ENCODE measurements at places on chromosomes 16 and 17.

- peak; percentile 24 for DNase-seq
Measured at GRCh38 chr16:81035975-81036750, 521 bp downstream of the ATMIN start.

- no peak for DNase-seq
Measured at GRCh38 chr16:75379911-75380847, 53.1 kb downstream of the CFDP1 start.

DNA sequence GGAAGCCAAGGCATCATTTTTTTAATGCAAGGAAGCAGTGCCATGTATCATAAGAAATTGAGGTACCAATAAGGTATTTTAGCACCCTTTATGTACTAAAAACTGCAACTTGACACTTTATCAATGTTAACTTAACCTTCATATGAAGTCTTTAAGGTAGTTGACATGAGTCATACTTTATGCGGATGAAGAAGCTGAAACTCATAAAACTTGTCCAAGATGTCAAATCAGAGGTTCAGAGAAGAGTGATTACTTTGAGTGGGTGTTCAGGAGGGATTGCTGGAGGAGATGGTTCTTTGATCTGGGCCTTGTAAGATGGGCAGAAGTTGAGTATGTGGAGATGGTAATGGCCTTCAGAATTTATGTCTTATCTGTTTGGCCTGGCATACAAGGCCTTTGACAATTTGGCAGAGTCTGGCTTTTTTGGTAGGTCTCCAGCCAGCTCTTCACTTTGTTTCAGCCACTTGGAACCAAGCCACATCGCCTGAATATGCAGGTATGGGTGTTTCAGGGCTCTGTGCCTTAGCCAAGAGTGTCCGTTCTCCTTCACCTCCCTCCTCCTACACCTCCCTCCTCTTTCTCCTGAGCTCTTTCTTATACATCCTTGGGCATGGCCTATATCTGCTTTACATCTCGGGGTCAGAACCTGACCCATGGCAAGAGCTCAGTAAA is 23.7 kb downstream of the YPEL2 start:
- no peak for DNase-seq

GRCh38 chr17:82371333-82372248 is at the start of gene UTS2R:
UTS2R (plus strand) TSS chr17:82371765; CDS start chr17:82374325, 2,560 bp downstream.
- peak; percentile 73 for DNase-seq

GRCh38 chr17:38591759-38592241 is 14.0 kb downstream of the SRCIN1 start:
- no peak for DNase-seq

GRCh38 chr17:27222515-27222914 is 71.4 kb upstream of the WSB1 start:
- DNase-seq: no peak

- DNase-seq: no peak
Measured at GRCh38 chr17:3693829-3694231, 2.1 kb downstream of the P2RX5 start.

GRCh38 chr17:45296003-45296832 is 20.6 kb downstream of the MAP3K14 start:
- DNase-seq: peak; percentile 49

DNA sequence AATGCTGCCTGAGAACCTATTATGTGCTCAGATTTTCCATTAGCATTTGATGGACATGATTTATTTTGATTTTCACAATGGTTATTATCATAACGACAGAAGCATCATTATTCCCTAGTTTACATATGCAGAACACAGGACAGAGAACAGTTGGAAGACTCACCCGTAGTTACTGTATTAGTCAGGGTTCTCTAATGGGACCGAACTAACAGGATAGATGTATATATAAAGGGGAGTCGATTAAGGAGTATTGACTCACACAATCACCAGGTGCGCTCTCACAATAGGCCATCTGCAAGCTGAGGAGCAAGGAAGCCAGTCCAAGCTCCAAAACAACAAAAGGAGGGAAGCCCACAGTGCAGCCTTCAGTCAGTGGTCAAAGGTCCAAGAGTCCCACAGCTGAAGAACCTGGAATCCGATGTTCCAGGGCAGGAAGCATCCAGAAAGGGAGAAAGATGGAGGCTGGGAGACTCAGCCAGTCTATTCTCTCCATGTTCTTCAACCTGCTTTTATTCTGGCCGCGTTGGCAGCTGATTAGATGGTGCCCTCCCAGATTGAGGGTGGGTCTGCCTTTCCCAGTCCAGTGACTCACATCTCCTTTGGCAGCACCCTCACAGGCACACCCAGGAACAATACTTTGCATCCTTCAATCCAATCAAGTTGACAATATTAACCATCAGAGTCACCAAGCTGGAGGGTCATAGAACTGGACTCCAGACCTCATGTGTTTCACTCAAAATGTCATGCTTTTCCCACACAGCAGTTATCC is 92.7 kb upstream of the XYLT1 start:
- DNase-seq: no peak

DNA sequence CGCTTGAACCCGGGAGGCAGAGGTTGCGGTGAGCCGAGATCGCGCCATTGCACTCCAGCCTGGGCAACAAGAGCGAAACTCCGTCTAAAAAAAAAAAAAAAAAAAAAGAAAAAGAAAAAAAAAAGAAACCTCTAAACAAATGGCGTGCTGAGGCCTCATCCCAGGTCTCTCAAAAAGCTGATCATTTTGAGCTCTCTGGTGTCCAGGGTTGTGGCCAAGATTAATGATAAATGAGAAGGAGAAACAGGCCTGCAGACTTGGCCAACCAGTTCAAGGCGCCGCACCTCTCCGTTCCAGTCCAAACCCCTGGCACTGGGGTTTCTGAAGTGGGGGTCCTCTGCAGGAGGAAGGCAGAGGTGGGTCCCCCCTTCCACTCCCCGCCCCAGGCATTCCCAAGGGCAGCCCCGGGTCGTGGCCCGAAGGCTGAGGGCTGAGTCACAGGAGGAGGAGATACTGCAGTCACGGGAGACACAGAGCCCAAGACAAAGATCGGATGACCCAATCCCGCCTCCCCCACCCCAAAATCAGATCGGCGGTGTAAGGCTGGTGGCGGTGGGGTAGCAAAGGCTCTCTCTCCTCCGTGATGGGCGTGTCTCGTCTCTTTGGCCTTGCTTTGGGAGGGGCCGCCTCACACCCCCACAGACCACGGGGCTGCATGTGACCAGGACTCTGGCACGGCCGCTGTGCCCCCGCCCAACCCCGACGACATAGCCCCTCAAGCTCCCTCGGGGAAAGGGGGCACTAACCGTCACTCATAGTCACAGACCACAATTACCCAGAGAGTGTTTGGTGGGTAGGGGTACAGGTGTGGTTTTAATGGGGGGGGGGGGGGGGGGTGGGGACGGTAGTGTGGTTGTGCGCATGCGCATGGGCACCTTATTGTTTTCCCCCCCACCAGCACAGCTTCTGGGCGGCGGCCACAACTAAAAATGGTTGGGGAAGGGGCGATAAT is 1.1 kb downstream of the VAT1 start:
- DNase-seq: peak; percentile 52

GRCh38 chr17:5772720-5773119 is 188.4 kb upstream of the NLRP1 start:
- DNase-seq: no peak

DNA sequence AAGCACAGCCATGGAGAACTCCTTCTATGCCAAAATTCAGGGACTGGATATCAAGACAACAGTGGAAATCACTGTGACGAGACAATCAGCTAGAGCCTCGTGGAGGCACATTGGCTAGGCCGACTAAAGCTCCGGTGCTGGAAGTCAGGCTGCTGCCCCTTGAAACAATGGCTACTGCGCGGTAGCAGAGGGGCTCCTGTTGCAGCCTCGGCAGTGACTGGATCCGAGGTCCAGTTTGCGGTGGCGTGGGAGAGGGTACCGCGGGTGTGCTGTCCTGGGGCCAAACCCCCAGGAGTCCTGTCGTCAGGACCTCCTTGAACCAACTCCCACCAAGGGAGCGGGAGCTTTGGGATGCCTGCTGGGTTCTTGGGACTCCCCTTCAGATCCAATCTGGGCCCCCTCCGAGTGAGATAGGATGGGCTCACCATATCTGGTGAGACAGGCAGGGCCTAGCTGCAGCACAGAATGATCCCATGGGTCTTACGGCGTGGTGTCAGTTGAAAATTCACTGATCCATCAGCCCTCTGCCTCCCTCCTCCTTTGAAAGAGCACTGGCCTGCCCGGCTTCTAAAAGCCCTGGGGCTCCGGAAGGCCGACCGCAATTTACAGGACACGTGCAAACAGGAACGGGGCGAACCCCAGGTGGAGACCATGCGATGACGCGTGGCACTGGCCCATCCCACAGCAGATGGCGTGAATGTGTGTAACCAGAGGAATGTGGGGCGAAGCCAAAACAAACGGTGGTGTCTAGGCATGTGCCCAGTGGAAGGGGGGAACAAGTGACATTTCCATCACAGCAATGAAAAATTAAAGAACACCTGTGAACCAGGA is 15.8 kb upstream of the KCNJ18 start:
- no peak for DNase-seq

DNA sequence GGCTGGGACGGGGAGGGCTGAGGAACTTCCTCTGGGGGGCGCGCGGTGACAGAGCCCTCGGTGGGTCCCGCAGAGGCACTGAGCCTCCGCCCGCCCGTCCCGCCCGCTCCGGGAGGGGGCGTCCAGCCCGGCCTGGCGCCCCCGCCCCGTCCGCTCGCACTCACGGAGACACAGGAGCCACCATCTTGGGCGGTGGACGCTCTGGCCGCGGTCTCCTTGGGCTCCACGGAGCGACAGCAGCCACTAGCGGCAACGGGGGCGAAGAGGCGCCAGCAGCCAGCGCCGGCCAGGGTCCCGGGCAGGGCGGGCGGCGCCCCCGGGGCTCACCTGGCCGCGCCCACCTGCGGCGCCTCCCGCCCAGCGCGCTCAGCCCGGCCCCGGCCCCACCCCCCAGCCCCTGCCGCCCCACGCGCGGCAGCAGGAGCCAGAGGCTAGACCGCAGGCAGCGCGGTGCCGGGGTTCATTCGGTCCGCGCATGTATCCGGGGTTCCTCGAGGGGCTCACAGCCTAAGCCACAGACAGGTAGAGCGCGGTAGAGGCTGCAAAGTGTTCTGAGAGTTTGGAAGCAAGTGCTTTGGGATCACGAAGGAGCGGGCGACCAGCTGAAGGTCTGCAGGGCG is at the start of gene C17orf113:
Gene C17orf113, minus strand, starts transcription at position 209 of the 620 bp plus-strand sequence. CDS start 7,225 bp downstream, outside the sequence.
- DNase-seq: peak; percentile 32

GRCh38 chr16:55900616-55901393 is 25.6 kb upstream of the CES5A start:
- DNase-seq: no peak

DNA sequence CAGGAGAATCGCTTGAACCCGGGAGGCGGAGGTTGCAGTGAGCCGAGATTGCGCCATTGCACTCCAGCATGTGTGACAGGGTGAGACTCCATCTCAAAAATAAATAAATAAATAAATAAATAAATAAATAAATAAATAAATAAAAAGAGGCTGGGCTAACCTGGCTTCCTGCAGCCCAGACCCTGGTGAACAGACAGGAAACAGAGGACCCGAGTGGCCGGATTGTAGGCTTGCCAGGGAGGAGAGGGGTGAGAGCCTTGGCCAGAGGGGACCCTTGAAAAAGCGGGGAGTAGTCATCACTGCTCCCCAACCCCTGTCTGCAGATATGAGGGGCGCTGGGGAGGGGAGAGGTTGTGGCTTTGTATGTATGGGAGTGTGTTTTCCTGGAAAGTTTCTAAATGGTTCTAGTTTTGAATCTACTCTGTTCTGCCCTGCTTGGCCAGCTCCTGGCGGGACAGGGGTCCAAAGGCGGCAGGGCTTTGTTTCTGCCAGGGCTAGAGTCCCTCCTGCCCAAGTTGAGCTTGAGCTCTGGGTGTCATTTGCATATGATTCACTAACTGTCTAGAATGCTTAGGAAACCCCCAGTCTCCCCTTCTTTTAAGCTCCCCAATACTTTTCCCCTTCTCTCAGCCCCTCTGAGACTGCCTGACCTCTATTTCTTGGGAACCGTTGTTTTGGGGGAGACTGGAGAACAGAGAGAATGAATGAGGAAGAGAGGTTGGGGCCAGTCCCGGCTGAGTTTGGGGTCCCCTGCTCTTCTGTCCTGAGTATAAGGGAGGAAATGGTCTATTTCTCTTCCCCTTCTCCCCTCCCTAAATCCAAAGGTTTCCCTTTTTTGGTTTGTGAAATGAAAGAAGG is 16.4 kb downstream of the RARA start:
- no peak for DNase-seq

- DNase-seq: no peak
Measured at GRCh38 chr17:63390090-63390489, 56.0 kb downstream of the CYB561 start.

DNA sequence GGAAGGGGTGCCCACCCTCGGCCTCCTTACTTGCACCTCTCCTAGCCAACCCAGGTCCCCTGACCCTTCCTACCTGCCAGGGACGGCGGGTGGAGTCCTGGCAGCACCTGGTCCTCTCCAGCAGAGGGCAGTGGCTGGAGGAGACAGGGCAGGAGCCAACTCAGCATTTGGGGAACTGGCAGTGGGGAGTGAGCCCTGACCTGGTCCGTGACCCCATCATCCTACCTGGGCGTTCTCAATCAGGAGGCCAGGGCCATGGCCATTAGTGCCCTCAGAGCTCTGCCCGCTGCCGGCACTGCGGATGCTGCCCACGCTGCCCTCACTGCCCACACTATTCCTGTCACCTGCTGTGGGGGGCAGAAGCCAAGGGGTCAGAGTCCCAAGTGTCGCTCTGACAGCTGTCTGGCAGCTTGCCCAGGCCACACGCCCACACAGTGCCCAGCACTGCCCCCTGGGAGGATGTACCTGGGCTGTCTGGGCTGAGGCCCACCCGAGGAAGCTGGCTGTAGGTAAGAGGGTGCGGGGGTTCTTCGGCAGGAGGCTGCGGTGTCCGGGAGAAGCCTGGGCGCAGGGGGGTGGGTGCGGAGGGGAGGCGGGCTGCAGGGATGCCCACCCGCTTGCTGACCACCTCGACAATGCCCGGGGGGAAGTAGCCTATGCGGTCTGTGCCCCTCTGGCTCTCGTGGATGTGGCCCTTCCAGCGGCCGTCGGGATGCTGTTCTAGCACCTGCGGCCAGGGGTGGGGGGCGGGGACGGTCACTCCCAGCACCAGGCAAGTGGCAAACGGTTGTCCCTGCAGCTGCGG is 10.8 kb downstream of the CASKIN2 start:
- peak; percentile 35 for DNase-seq

- DNase-seq: no peak
Measured at GRCh38 chr17:70581459-70581858, 412.1 kb downstream of the KCNJ2 start.

DNA sequence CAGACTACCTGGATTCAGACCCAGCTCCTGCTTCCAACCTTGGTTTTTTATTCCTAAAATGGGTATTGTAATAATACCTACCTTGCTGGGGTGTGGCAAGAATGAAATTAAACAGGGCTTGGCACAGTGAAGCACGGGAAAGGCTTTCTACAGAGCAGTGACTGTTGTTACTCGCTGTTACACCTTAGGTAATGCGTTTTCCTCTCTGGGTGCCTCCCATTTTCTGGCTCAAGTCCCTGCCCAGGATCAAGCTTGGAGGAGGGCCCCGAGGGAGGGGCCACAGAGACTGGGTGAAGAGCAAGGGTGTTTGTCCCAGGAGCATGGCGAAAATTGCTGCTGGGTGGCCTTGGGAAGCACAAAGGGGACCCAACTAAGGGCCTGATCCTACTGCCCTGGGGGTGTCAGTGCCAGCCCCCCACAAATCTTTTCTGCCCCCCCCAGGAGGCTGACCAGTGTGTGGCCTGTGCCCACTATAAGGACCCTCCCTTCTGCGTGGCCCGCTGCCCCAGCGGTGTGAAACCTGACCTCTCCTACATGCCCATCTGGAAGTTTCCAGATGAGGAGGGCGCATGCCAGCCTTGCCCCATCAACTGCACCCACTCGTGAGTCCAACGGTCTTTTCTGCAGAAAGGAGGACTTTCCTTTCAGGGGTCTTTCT is 13.3 kb downstream of the MIEN1 start:
- no peak for DNase-seq

GRCh38 chr17:83191388-83192160 is 112.2 kb downstream of the METRNL start:
- DNase-seq: no peak

Measured in cardiac muscle cell (in vitro differentiated cells and primary cell).